ENCODE measurements at places on chromosomes 4 and X. TPM values are rescaled to one million over a fixed set of nuclear protein-coding genes. Genes with fewer than 3 reads are reported as not detected.

DNA sequence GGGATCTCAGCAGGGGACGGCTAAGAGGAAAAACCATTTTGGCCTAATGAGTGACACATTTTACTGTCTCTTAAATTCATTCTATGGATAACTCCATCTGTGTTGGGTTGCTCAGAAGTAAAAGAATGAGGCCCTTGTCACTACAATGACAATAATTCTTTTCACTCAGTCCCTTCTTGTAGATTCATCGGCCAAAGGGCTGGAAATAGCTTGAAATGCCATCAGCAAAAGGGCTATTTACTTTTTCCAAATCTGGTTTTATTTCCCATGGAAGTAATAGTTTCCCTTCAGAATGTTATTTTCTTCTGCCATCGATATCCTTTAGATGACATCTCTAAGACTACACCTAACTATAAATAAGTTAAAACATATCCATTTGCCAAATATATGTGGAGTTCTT is 7.4 kb downstream of the MEPE start:
- no peak for DNase-seq

- DNase-seq, result no peak
Observed at GRCh38 chr4:151045907-151046306, 30.8 kb upstream of the LRBA start.

DNA sequence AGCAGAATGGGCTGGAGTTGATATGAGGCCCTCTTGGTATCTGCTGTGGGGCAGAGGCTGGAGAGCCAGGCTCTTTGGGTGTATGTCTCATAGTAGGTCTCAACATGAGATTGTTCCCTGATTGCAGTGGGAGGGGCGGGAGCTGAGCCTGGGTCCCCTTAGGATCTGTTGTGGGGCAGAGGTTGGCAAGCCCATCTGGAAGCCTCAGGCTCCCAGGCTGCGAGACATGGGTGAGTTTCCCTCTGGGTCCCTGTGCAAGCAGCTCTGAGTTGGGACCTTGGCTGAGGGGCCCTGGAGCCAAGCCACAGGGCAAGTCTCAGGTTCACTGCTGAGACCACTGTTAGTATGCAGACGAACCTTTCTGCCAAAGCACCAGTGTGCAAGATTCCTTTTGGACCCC is 201.9 kb downstream of the ARHGAP10 start:
- no peak for DNase-seq

DNA sequence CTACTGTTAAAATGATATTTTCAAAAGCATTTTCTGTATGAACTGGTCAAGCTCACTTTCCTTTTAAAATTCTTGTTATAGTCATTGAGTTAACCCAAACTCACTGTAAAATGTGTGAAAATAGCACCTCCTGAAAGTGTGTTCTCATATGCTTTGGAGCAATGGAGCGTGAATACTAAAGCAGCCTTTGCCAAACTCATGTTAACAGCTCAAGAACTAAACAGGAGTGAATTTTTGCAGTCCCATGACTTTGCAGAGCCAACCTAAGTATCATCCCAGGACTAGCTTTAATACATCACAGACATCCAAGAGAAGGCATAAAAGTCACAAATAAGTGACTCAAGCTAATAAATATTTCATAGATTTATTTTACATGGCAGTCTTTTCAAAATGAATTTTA is 2.3 kb downstream of the AMMECR1 start:
- DNase-seq, result no peak

GRCh38 chrX:38891641-38892413 is 90.6 kb downstream of the MID1IP1 start:
- DNase-seq, result no peak

DNA sequence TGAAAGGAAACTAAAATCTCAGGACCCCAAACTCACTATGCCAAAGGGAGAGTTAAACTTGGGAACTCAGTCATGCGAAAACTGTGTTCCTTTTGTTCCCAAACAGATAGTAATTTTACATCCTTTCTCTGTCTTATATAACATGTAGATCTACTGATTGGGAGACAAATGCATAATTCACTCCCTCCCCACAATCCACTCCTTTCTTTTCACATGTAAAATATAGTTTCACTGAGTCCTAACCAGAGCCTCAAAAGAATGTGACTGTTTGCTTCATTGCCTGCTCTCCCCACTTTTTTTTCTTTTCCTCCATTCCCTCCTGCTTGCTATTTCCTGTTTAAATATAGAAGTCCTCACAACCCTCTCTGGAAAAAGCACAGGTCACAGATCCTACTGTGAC is 699.3 kb upstream of the ADGRL3 start:
- DNase-seq, result no peak

- DNase-seq, result no peak
Observed at GRCh38 chr4:160371446-160371845, 1268.6 kb downstream of the RAPGEF2 start.

DNA sequence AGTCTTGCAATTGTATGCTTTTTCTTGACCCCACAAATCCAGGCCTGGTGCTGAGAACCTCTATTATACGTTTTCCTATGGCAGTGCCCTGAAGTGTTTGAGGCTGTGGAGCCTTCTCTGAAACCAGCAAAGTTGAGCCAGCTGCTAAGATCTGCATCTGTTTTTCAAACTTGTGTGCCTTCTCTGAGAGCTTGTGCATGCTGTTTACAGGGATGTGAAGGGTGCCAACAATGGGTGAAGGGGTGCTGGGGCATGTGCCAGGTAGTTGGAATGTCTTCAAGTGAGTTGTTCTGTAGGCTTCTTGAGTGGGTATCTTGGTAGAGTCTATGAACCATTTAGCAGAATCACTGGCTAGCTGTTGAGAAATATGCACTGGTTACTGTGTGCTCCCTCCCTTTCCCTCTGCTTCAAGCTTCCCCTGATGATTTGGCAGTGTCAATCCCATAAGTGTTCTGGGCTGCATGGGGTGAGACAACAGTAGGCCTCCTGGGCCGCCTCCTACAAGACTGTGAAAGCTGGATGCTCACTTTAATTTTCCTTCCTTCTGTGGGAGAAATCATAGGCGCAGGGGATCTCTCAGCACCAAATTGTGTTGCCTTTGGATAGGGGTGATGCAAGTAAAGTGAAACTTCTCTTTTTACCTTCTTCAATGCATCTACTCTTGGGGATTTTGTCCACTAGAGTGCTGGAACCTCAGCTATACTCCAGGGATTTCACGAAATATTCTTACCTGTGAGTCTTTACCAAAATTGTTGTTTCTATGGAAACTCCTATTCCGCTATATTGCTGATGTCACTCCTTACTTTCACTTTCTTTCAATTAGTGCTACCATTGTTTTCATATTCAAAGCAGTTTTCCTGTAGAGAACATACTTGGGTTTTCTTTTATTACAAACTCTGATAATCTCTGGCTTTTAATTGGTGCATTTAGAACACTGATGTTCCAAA is 30.0 kb downstream of the ITM2A start:
- DNase-seq, result no peak

GRCh38 chrX:125628435-125628834 is 308.8 kb downstream of the TEX13C start:
- no peak for DNase-seq

GRCh38 chr4:21018817-21019216 is 318.6 kb downstream of the PACRGL start:
- DNase-seq, result no peak

- no peak for DNase-seq
Observed at GRCh38 chrX:31604629-31605221, 532.9 kb upstream of the FTHL17 start.

DNA sequence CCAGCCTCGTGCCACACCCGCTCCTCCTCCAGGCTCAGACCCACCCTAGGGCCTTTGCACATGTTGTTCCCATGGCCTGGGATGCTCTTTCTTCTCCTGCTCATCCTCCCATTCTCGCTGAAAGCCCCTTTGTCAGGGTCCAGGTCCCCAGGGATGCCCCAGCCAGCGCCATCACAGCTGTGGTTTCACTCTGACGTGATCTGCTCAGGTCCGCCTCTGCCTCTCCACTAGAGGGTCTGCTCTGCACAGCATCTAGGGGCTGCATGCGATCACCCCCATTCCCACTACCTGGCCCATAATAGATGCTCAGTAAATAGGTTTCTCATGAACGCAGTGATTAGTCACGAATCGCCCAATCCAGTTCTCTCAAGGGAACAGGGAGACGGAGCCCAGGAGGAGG is 222.5 kb downstream of the AFAP1 start:
- DNase-seq, result no peak

DNA sequence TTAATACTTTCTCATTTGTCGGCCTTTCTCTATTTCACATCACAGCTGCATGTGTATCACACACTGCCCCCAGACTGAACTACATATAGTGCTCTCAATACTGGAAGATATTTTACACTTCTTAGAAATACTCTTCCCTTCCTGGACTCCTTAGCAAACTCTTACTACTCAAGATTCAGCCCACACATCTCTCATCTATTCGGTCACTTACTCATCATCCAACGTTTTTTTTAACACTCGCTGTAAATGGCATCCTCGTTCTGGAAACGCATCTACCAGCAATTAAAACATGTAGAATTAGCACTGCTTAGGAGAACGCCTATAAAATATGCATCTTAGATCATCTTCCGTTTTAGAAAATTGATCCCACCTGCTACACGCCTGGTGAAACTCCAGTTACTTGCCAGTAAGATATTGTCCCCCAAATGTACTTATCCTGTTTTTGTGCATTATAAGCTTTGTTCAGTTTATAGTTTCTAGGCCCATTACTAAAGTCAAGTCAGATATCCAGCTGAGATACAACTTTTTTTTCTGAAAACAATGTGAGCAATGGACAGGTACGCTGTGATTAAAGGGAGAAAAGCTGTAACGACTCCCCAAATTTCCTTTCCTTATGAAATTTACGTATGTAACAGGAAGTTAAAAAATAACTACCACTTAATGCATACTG is 1.0 kb downstream of the LRP2BP start:
- DNase-seq, result no peak

- no peak for DNase-seq
Observed at GRCh38 chr4:126807132-126807531, 825.6 kb upstream of the INTU start.

DNA sequence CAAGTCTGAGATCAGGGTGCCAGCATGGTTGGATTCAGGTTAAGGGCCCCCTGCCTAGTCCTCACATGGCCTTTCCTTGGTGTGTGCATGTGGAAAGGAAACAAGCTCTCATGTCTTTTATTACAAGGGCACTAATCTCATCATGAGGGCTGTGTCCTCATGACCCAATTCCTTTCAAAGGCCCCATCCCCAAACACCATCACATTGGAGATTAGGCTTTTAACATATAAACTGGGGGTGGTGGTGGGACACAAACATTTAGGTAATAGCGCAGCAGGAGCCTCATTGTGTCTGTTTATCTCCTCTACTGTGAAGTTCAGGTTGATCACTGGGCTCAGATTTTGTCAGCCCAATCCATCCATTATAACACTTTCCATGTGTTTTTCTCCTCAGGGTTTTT is 41.0 kb downstream of the BEX3 start:
- no peak for DNase-seq

GRCh38 chrX:67346667-67347066 is 197.2 kb upstream of the AR start:
- no peak for DNase-seq

DNA sequence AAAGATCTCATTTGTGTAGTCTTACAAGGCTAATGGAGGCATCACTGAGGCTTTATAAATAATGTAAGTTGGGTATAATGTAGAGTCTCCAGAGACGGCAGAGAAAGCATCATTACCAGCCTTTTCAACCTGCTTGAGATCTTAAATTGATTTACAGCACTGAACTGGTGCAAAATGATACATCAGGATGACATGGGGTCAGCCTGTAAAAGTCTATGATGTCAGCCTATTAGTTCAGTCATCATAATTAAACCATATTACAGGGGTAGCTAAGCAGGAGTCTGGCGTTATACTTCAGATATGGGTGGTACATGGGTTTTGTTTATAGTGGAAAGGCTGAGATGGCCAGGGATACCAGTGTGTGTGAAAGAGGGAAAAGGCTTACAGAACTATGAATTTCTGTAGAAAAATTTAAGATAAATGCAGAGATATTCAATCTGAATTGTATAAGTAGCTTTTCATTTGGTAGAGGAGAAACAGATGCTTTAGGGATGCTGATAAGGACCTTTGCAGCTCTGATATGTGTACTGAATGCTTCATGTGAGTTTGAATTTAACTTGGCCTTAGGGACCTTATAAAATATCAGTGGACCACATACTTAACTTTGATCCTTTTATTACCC is 2.7 kb downstream of the SMAD1 start:
- DNase-seq, result no peak

- DNase-seq, result no peak
Observed at GRCh38 chr4:188201851-188202250, 62.6 kb downstream of the TRIML1 start.

DNA sequence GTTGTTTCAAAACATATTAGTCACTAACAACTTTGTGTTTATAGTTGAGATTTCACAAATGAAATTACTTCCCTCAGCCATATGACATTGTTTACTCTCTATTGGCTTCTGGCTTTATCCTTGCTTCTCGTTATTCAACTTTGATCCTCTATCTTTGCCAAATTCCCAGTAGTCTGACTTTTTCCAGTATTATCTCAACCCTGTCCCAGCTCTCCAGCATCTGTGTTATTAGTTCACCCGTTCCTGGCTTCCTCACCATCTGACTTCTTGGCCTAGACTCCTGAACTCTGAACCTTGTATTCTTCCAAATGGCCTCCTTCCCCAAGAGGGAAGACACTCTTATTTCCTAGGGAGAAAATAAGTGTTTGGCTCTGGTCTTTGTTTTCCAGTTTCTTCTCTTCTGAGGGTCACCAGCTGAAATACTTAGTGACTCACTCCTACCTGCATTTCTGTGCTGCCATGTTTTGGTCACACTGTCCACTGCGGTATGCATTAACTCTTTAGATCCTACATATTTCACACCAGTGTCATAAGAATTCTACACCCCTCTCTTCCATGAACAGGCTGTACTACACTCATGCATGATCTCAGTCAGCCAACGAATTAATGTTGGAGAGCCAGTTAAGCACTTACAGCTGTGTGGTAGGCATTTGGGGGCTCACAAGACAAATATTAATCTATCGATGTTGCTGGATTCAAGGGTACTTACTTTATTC is 17.0 kb upstream of the ARHGAP24 start:
- DNase-seq, result no peak

- DNase-seq, result no peak
Observed at GRCh38 chr4:150126864-150127203, 48.6 kb downstream of the DCLK2 start.

- DNase-seq, result no peak
Observed at GRCh38 chr4:156656896-156657295, 314.7 kb downstream of the PDGFC start.

DNA sequence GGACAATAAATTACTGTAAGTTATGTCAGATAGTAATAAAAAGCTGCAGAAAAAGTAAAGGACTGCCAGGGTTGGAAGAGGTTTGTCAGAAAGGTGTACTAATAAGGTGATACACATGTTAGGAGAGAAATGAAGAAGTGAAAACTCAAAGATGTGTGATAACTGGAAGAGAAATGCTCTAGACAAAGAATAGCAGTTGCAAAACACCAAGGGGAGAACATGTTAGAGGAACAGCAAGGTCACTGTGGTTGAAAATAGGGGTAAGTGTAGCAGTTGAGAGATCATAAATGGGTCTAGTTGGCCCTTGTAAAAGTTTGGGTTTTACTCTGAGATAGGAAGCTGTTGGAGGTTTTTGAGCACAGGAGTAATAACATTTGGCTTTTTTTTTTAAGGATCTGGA is 46.9 kb downstream of the HSPA4L start:
- DNase-seq, result no peak

Gene DCAF4L1
- total RNA-seq, result 0.46 TPM

Gene SNX25
- total RNA-seq, result 10.5 TPM

Gene CYTL1
- not detected for total RNA-seq

Gene DCAF12L1
- not detected for total RNA-seq

Gene BEND4
- not detected for total RNA-seq

Gene PACRGL
- 9.2 TPM for total RNA-seq

Gene PRR32
- 0.89 TPM for total RNA-seq

Gene ARR3
- not detected for total RNA-seq

Gene SLC6A8
- 144 TPM for total RNA-seq

Gene SPANXA2
- total RNA-seq, result not detected
